ENCODE measurements at places on chromosomes 11 and 22.

DNA sequence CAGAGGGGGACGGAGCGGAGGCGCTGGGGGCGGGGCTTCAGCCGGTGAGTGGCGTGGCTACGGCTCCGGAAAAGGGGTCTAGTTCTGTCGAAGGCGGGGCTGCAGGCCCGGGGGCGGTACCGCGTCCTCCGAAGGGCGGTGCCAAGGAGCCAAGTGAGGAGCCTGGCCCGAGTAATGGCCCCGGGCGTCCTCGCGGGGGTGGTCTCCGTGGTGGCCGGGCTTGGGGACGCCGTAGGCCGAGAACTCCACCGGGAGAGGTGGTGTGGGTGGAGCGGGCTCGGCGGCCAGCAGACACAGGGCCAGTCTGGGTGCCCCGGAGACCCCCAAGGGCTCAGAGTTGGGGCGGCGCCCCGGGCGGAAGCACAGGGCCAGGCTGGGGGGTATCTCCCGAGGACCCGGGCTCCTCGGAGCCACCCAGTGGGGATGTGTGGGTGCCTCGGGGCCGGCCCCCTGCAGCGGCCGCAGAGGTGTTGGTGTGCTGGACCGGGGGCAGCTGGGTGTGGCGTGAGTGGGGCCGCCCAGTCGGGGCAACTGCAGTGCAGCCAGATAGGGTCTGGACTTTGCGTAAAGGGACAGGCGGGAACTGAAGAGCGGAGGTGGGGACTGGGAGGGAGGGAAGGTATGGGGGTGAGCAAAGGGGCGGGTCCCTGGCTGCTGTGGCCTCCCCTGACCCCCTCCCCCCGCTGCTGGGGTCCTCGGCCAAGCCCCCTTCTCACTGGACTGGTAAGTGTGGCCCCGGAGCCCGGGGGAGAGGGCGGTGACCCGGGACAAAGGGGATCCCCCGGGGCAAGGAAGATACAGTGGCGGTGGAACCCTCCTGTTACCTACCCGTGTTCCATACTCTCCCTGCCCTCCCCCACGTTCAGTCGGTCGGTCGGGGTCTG is 838 bp downstream of the FKBP2 start:
- DNase-seq: no peak

- DNase-seq: no peak
These were observed 8.3 kb upstream of the DLAT start for GRCh38 chr11:112016765-112017376.

GRCh38 chr22:37208401-37209139 is 3.7 kb downstream of the SSTR3 start:
- no peak for DNase-seq

GRCh38 chr11:114280696-114281095 is 15.5 kb upstream of the NNMT start:
- DNase-seq: peak; percentile 84

DNA sequence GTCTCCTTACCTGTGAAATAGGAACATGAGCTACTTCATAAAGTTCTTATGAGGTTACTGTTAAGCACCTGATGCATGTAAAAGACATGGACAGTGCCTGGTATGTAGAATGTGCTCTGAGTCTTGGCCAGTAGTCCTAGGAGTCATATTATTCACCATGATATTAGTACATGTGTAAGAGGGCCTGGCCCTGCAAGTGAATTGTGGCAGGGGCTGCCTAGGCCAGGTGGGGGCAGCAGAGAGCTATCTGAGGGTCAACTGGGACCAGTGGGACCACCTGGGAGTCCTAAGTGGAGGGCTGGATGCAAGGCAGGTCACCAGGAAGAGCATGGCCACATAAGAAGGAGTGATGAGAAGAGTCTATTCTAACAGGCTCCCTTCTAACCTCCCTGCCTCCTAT is 529.5 kb downstream of the SOX6 start:
- peak; percentile 91 for DNase-seq

Data from ecto neural progenitor cell (in vitro differentiated cells).